Fibroblast of the aortic adventitia (primary cell): ENCODE measurements at places on chromosomes 4 and X. TPM values are rescaled to one million over a fixed set of nuclear protein-coding genes. Genes with fewer than 3 reads are reported as not detected.

The PGAM4 gene
- not detected in 2 replicates for total RNA-seq

The NAP1L3 gene
- 12.4 and 15.8 TPM in 2 replicates for total RNA-seq

The TENT5D gene
- total RNA-seq, result 0.09 TPM in 1 of 2 replicates, not detected in the other

The ANAPC4 gene
- total RNA-seq, result 30.7 and 35.2 TPM in 2 replicates

The ZNF157 gene
- total RNA-seq, result 1.3 TPM in 1 of 2 replicates, not detected in the other

The BANK1 gene
- 0.41 and 0.54 TPM in 2 replicates for total RNA-seq

The NPNT gene
- total RNA-seq, result not detected in 2 replicates

The ENPEP gene
- 0.54 and 5.9 TPM in 2 replicates for total RNA-seq

The TMSB15A gene
- total RNA-seq, result 1.4 TPM in 1 of 2 replicates, not detected in the other

The PDGFRA gene
- total RNA-seq, result 707 and 865 TPM in 2 replicates

The GLOD5 gene
- not detected in 2 replicates for total RNA-seq

The HS6ST2 gene
- total RNA-seq, result under 0.01 TPM in 1 of 2 replicates, not detected in the other

The TSPAN7 gene
- 0.09 and 0.82 TPM in 2 replicates for total RNA-seq

The VCX gene
- total RNA-seq, result not detected in 2 replicates

The GPC3 gene
- total RNA-seq, result 16.4 TPM in 1 of 2 replicates, not detected in the other

The GPR34 gene
- total RNA-seq, result not detected in 2 replicates

The GPR50 gene
- total RNA-seq, result not detected in 2 replicates

The FREM3 gene
- total RNA-seq, result not detected in 2 replicates

The ADGRL3 gene
- total RNA-seq, result under 0.01 and 7.9 TPM in 2 replicates

The GATA1 gene
- total RNA-seq, result not detected in 2 replicates

The OTUD6A gene
- not detected in 2 replicates for total RNA-seq

The WAS gene
- total RNA-seq, result 0.09 TPM in 1 of 2 replicates, not detected in the other

The GLRB gene
- total RNA-seq, result 3.0 and 7.8 TPM in 2 replicates

The UGT2B28 gene
- total RNA-seq, result not detected in 2 replicates

The REELD1 gene
- not detected in 2 replicates for total RNA-seq

The LONRF3 gene
- 1.5 TPM in 1 of 2 replicates, not detected in the other for total RNA-seq

The SHOX gene
- not detected in 2 replicates for total RNA-seq

The MAGEC3 gene
- 0.27 TPM in 1 of 2 replicates, not detected in the other for total RNA-seq

The CYLC1 gene
- total RNA-seq, result not detected in 2 replicates

The QRFPR gene
- total RNA-seq, result not detected in 2 replicates

The LRCH2 gene
- 3.5 and 11.1 TPM in 2 replicates for total RNA-seq

The ADH1C gene
- 1.4 and 24.3 TPM in 2 replicates for total RNA-seq

The TNMD gene
- total RNA-seq, result 0.90 TPM in 1 of 2 replicates, not detected in the other

The MTMR8 gene
- total RNA-seq, result 0.27 and 4.8 TPM in 2 replicates

The SYTL4 gene
- 5.1 and 38.7 TPM in 2 replicates for total RNA-seq

The UGT2B15 gene
- total RNA-seq, result not detected in 2 replicates

The GRPR gene
- not detected in 2 replicates for total RNA-seq

The NPY5R gene
- total RNA-seq, result not detected in 2 replicates

The MRPS18C gene
- total RNA-seq, result 8.7 and 26.1 TPM in 2 replicates

The SULT1E1 gene
- 0.41 and 1.7 TPM in 2 replicates for total RNA-seq

The TCEAL7 gene
- total RNA-seq, result 52.5 and 86.3 TPM in 2 replicates

The PAGE2B gene
- not detected in 2 replicates for total RNA-seq
